ENCODE measurements at places on chromosomes 16 and 17.

- no peak for DNase-seq
Observed at GRCh38 chr17:27256225-27257030, 37.5 kb upstream of the WSB1 start.

- DNase-seq: peak; percentile 61
Observed at GRCh38 chr16:46908540-46909372, 24.6 kb downstream of the GPT2 start.

- no peak for DNase-seq
Observed at GRCh38 chr16:67675579-67675935, 8.9 kb downstream of the C16orf86 start.

GRCh38 chr16:67456391-67457081 lies 24.4 kb downstream of the ATP6V0D1 start:
- no peak for DNase-seq

All from erythroblast (primary cell).